ENCODE measurements at places on chromosomes 1 and 21. TPM values are rescaled to one million over a fixed set of nuclear protein-coding genes. Genes with fewer than 3 reads are reported as not detected.
A peak's percentile ranks its signal among the peaks of the same experiment; 100 is the strongest.

DNA sequence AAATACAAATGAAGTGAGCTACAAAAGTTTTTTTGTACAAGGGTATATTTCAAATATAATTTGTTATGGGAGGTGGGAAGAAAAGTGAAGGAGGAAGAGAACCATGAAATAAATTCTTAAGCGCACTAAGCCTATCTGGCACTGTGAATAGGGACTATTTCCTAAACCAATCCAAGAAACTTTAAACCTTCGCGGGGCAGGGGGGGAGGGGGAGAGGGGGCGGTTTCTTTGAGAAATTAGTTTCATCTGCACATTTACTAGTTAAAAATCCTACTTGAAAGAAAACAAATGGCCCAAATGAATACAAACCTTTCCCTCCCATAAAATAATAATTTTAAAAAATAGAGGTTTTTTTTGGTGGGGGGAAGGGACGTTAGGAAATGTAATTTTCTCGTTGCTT is 364 bp downstream of the GOLPH3L start:
- peak overlapping the region; percentile 93 for H3K4me3 ChIP-seq
- peak overlapping the region; percentile 86 for H3K27ac ChIP-seq
- H3K36me3 ChIP-seq = peaks cover 20% of the 10 kb centered on the region
- peaks cover 18% of the 10 kb centered on the region for H3K4me1 ChIP-seq
- H3K27me3 ChIP-seq = peaks cover 13% of the 10 kb centered on the region
- no peak for DNase-seq

DNA sequence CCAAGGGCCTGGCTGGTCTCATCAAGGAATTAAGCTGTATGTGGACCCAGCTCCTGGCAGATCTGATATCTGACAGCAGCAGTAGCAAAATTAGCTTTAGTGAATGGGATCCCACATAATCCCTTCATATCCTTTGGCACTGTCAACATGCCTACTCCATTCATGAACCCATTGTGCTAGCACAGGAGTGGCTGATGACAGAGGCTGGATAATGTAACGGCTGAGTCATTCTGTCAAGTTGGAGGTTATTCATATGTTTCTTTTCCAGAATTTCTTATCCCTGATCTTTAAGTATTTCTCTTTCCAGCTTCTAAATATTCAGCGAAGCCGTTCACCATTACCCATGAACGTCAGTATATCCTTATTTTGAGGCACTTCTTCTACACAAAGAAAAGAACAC is 84.3 kb downstream of the EXTL2 start:
- H3K4me3 ChIP-seq = no peak overlapping the region
- peaks cover 58% of the 10 kb centered on the region for H3K27me3 ChIP-seq
- no peak for DNase-seq
- H3K36me3 ChIP-seq = no peaks in the 10 kb centered on the region
- no peak overlapping the region for H3K27ac ChIP-seq

The SPRR2G gene
- not detected for total RNA-seq

The H3-3A gene
- 505 TPM for total RNA-seq
